Activated CD8-positive, alpha-beta memory T cell treated with anti-CD3 and anti-CD28 coated beads, Interleukin-2, amount 50 U/mL, for 4 hours (primary cell): ENCODE measurements at places on chromosomes 1 and 21.

GRCh38 chr1:163144418-163144817 is 58.3 kb downstream of the RGS5 start:
- no peak for DNase-seq

- DNase-seq: no peak
Observed at GRCh38 chr1:12541274-12542137, 76.5 kb downstream of the DHRS3 start.

- no peak for DNase-seq
Observed at GRCh38 chr1:229636042-229636441, 10.0 kb downstream of the URB2 start.

DNA sequence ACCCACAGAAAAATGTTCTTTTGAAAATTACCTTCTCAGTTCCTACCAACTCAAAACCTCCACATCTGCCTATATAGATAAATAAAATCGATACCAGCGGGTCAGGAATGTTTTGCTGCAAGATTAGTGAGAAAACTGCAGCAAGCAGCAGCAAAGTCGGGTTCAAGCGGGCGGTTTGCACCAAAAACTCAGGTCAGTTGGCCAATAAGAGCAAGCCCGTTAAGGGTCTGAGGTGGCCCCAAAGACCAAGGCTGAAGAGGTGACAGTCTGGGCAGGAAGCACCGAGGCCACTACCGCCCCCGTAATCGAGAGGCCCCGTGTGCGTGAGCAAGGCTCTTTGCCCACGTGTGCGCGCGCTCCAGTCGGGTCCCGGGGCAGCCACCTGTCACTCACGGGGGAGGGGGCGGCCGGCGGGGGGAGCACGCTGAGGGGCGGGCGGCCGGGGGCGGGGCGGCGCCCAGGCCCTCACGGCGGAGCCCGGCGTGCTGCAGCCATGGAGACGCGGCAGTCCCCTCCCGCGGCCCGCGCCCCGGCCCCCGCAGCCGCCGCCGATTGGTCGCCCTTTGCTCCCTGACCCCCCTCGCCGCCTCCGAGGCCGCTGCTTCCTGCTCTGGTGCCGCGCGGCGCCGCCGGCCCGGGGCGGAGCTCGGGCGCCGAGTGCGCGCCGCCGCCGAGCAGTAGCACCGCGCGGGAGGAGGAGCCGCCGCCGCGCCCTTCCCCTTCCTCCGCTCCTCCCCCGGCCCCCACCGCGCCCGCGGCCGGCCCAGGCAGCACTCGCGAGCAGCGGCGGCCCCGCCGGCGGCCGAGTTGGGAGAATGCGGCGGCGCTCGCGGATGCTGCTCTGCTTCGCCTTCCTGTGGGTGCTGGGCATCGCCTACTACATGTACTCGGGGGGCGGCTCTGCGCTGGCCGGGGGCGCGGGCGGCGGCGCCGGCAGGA is at the start of gene GALNT2:
TSS of gene GALNT2 (plus strand) at position 773 of the 939 bp plus-strand sequence. CDS start at position 816, 43 bp downstream.
- peak; percentile 88 for DNase-seq
